Activated CD4-positive, alpha-beta T cell treated with anti-CD3 and anti-CD28 coated beads, Interleukin-2, Interleukin-6, amounts not matched to agents 100 ng/mL and 50 ng/mL, durations not matched to agents 16 hours and 8 hours (primary cell): ENCODE measurements at places on chromosomes 5 and 9.

GRCh38 chr5:73825736-73826135, 199.7 kb downstream of the ARHGEF28 start:
- DNase-seq = no peak

GRCh38 chr9:119967867-119968535, 598.8 kb upstream of the BRINP1 start:
- DNase-seq = no peak

- no peak for DNase-seq
These were observed 16.7 kb upstream of the RIC1 start for GRCh38 chr9:5612185-5612530.

- DNase-seq = peak; percentile 45
These were observed 477.8 kb downstream of the CCDC171 start for GRCh38 chr9:16030528-16031185.

- DNase-seq = no peak
These were observed 23.1 kb downstream of the MAP1B start for GRCh38 chr5:72130351-72130761.

DNA sequence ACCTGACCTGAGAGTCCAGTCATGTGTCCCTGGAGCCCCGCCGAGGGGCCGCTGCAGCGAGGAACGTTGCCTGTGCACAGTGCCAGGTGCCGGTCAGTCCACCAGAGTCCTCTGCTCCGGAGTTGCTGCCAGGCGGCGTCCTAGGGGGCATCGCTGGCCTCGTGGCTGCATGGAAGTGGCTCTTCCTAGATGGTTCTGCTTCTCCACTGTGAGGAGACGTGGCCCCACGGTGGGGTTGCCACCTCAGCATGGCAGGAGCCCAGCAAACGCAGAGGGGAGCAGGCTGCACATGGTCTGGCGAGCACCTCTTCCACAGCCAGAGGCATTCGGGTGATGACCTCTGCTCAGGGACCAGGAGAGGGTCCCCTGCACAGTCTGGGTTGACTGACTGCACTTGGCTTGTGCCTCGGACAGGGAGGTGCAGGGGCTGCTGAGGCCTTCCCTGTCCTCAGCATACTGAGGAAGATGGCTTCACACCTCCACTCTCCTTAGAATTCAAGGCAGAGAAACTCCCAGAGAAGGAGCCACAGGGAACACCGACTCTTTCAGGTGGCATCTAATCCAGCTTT, 25.9 kb upstream of the POMT1 start:
- DNase-seq = no peak

GRCh38 chr9:103798620-103799019, 295.5 kb upstream of the SMC2 start:
- peak; percentile 73 for DNase-seq

GRCh38 chr5:77224672-77225355, 14.3 kb downstream of the PDE8B start:
- DNase-seq = no peak

- no peak for DNase-seq
These were observed 38.5 kb downstream of the VPS13A start for GRCh38 chr9:77215874-77216273.

DNA sequence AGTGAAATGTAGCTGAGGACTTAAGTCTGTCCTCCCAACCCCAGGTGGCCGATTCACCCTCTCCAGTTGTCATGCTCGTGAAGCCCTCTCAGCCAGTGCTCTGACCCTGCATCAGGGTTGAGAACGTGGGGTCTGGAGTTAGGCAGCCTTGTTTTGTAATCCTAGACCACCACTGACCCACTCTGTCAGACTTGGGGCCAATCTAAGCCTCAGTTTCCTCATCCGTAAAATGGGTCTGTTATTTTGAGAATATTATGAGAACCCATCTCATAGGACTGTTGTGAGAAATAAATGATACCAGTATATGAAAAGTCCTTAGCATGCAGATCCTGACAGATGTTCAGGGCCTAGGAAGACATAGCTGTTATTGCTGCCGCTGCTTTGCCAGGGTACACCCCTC, 37.1 kb downstream of the CYFIP2 start:
- DNase-seq = no peak

DNA sequence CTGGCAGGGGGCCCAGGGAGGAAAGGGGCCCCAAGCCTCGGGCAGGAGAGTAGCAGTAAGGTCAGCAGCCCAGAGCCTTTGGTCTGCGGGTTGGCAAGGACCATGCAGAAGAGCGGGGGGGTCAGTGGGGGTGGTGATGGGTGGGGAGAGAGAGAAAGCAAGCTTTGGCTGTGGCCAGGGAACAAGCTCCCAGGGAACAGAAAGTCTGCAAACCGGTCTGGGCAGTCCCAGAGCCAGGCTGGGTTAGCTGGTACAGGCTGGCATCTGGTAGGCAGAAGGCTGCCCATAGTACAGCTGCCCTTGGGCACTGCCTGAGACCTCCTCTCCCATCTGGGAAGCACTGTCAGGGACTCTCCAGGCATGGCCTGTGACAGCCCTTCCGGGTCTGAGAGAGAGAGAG, 10.5 kb upstream of the EPB41L4B start:
- no peak for DNase-seq

GRCh38 chr5:142547445-142548380, 138.2 kb downstream of the FGF1 start:
- no peak for DNase-seq

GRCh38 chr9:100222674-100223073, 123.6 kb downstream of the INVS start:
- no peak for DNase-seq

GRCh38 chr9:136552117-136552703, 6.4 kb upstream of the NOTCH1 start:
- DNase-seq = no peak

GRCh38 chr5:124301850-124302249, 444.6 kb downstream of the ZNF608 start:
- no peak for DNase-seq

DNA sequence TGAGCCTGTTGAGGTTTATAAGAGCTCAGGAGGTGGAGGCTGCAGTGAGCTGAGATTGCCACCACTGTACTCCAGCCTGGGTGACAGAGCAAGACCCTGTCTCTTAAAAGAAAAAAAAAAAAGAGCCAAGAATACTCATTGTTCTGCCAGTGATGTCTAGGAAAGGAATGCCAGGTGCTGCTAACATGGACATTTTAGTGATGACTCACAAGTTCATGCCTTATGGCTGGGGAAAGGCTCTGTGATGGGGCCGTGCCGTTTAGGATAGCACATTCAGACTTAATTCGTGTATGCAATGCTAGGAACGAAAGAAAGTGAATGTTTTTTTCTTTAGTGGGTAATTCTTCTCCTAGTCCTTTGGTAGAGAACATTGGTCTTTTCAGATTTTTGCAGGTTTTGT, 134.2 kb downstream of the ARHGAP26 start:
- no peak for DNase-seq

GRCh38 chr5:146402949-146403348, 44.2 kb upstream of the TCERG1 start:
- no peak for DNase-seq

DNA sequence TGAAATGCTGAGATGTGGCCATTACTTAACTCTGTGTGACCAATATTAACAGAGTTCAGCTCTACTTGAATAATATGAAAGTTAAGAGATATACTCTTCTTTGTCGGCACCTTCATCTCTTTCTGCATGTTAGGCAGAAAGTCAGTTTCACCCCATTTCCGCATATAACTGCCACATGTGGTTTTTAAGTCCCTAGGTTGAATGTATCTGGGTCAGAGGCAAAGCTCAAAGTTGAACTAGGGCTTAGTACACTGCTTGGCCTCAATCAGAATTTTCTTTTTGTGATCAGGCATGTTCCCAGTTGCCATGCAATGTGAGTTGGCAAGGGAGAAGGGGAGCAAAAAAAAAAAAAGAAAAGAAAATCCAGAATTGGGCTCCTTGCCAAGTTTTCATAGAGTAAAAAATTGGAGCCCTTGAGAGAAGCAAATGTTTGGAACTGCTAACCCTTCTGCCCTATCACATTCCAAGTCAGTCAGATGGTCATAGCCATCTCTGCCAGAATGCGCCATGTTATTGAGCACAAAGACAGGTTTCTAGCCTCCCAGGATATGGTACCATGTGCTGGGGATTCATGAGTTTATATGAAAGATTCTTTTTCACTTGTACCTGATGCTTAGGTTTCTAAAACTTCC, 251.2 kb upstream of the RORB start:
- DNase-seq = no peak

DNA sequence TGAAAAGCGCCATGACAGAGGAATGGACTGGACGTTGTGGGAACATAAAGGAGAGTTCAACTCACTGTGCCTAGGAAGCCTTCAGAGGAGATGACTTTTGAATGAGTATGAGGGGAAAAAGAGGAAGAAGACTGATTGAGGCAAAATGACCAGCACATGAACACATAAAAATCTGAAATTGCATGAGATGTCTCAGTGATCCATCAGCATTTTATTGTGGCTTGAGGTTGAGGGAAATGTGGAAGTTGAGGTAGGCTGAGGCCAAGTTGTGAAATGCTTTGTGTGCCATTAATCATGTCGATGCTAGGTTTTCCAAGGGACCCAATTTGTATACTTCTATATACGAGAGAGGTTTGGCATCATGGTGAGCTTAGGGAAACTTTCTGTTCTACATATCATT, 140.9 kb upstream of the TLX3 start:
- no peak for DNase-seq

DNA sequence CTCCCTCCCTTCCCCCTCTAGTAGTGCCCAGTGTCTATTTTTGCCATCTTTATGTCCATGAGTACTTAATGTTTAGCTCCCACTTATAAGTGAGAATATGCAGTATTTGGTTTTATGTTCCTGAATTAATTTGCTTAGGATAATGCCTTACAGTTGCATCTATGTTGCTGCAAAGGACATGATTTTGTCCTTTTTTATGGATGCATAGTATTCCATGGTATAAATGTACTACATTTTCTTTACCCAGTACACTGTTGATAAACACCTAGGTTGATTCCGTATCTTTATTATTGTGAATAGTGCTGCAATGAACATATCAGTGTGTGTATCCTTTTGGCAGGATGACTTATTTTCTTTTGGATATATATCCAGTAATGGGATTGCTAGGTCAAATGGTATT, 3.8 kb downstream of the ABLIM3 start:
- no peak for DNase-seq

GRCh38 chr9:117720555-117720954, 16.4 kb downstream of the TLR4 start:
- DNase-seq = no peak

DNA sequence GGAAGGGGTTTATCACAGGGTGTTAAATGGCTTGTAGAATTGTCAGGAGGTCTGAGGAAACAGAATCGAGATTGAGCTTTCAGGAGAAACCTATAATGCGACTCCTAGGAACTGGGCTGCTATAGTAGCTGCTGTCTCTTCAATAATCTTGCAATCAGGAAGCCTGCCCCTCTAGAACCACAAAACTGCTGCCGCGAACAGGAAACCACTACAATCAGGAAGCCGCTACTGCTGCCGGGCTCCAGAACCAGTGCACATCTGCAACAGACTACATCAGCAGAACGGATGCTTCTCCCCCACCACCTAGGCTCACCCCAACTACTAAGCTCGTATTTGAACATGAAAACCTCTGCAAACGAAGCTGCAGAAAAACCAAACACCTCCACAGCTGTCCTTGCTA, 31.6 kb downstream of the TNFSF8 start:
- DNase-seq = peak; percentile 92

DNA sequence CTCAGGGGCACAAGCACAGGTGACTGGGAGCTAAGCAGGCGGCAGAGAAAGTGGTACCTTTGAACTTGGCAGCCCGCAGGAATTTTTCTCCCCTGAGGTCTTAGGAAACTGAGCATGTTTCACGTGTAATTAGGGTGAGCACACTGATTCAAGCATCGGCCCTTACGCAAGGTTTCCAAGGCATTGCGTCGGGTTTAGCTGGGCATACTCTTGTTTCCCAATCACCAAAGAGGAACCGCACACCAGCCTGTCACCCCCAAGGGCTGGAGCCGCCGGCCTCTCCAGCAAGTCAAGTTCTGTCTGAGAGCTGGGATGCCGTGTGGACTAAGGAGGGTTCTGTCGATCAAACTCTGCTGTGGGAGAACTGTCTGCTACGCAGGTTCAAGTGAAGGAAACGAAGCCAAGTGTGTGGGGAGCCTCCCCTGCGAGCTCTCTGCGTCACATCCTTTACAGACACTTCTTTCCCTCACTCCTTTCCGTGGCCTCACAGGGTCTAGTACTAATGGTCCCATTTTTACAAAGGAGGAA, 53.0 kb downstream of the ERGIC1 start:
- no peak for DNase-seq

DNA sequence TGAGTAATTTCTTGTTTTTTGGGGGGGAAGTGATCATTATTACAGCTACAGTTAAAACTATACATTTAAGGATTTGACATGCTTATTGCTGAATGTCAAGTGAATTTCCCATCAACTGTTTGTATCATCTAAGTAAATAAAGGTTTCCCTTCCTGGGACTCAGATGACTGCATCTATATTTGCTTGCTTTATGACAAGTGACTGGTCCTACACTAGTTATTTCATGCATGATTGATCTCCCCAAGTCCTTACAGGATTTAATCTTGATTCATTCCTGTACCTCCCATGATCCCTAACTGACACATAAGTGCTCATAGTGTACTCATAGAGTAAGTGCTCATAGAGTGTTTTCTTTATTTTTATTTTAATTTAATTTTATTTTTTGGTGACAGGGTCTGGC, 2.8 kb downstream of the TXNDC8 start:
- no peak for DNase-seq

DNA sequence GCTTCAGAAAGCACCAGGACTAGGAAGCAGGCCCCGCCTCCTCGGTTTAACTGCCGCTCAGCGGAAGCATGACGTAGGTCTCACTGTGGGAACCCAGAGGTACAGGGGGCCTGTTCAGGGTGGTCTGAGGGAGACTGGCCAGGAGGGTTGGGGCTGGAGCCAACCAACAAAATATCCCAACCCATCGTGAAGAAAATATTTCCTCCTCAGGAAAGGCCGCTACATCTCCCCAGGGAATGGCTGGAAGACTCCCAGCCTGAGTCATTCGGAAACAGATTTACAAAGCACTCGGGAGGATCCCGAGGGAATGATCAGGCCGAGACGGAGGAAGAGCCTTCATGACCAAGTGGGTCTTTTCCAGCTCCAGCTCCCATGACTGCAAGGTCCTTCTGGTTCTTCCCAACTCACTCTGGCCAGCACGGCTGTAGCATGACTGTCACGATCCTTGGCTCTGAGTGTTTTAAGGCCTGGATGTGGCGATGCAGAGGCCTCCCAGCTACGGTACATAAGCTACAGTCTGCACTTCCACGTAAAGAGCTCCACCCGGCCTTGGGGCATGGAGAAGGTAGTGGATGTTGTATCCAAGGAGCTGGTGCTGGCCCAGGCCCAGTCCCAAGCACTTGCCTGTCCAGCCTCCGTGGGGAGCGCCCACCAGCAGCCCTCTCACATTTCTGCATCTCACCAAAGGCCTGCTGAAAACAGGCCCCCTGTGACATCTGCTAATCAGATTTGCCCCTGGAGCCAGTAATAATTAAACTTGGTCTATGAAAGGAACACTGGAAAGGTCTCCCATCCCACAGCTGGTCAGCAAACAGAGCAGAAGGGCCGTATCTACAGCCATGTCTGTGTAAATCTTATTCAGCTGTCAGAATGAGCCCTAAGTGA, 100.6 kb downstream of the LHFPL2 start:
- DNase-seq = no peak
